ENCODE measurements at places on chromosomes 7 and 10.
A peak's percentile ranks its signal among the peaks of the same experiment; 100 is the strongest.

DNA sequence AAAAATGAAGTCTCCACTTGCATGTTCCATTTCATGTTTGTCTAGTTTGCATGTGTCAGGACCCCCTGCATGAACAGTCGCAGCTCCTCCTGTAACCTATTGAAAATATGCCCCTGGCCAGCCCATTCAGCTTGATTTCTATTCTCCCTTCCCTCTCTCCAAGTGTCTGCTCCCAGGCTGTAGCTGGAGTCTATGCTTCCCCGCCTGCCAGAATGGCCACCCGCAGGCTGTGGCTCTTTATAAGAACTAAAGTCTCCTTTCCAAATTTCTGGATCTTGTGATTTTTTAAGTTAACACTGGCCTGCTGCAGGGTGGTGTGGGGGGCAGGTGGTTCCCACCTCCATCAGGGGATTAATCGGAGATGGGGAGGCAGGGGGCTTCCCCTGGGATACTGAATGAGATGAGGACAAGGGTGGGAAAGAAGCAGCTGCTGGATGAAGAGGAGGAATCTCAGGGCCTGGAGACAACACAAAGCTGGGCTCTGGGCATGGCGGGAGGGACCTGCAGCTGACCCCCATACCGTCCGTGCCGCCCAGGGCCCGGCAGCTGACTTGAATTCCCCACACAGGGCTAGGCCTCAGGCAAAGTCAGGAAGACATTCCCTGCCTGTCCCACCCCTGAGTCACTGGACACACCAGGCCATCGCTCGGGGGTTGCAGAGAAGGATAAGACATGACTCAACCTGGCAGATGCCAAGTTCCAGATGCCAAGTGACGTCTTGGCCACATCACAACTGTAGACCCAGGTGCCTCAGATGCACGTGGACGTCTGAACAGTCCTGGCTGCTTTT is 399.5 kb upstream of the FOXK1 start:
- no peak for DNase-seq

GRCh38 chr7:40987571-40987970 is 715.3 kb downstream of the INHBA start:
- DNase-seq, result no peak

GRCh38 chr10:104331208-104331838 is 6.9 kb downstream of the ITPRIP start:
- no peak for DNase-seq

DNA sequence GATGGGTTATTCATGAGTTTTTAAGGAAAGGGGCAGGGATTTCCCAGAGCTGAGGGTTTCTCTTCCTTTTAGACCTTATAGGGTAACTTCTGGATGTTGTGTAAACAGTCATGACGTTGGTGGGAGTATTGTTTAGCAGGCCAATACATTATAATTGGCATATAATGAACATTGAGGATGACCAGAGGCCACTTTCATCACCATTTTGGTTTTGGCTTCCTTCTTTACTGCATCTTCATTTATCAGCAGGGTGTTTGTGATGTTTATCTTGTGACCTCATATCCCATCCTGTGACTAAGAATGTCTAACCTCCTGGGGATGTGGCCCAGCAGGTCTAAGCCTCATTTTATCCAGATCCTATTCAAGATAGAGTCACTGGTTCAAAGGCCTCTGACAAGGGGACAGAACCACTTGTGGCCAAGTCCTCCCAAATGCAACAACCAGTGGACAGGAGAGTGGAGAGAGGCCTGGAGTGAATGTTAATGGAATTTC is 77.3 kb upstream of the RPA3 start:
- no peak for DNase-seq

DNA sequence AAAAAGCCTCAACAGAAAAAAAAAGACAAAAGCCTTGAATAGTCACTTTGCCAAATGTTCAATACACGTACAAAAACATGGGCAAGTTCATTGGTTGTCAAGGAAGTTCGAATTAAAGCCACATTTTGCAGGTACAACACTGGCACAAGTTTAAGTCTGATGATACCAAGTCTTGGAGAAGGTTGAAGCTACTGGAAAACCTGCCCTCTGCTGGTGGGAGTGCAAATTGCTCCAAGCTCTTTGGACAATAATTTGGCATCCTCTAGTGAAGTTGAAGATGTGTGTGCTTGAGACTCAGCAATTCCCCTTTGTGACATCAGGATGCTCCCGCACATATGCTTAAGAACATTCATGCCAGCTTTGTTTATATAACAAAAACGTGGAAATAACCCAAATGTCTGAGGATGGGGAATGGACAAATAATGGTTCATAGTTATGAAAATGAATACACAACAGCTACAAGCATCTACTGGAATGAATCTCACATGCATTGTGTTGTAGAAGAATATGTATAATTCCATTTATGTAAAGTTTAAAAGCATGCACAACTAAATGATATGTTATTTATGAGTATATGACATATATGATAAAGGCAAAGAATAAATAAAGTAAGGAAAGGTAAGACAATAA is 120.0 kb upstream of the PLPP4 start:
- peak; percentile 52 for DNase-seq

- no peak for DNase-seq
Measured at GRCh38 chr10:91164520-91165065, 55.9 kb upstream of the PCGF5 start.
